NCI-H1092 (cell line): ENCODE measurements at places on chromosomes 12 and 14.

- no peak for DNase-seq
These were observed 106.9 kb upstream of the ETV6 start for GRCh38 chr12:11542599-11542998.

GRCh38 chr14:21069388-21070082 is 569 bp upstream of the ARHGEF40 start:
- peak; percentile 50 for DNase-seq

DNA sequence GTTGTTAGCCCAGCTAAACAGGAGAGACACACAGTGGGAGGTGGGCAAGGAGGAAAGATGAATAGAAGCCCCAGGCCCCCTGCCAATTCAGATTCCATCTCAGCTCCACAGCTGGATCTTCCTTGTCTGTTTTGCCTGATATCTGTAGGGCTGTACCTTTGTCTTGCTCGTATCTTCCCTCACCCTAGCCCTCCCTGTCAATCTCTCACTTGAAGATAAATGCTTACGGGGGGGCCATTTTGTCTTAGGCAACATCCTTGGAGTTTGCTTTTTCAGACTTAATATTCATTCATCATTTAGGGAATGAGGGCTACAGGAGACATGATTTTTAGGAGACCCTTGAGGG is 2.4 kb downstream of the KIF5A start:
- no peak for DNase-seq

- no peak for DNase-seq
These were observed 23.5 kb upstream of the PTPRB start for GRCh38 chr12:70660620-70661219.

DNA sequence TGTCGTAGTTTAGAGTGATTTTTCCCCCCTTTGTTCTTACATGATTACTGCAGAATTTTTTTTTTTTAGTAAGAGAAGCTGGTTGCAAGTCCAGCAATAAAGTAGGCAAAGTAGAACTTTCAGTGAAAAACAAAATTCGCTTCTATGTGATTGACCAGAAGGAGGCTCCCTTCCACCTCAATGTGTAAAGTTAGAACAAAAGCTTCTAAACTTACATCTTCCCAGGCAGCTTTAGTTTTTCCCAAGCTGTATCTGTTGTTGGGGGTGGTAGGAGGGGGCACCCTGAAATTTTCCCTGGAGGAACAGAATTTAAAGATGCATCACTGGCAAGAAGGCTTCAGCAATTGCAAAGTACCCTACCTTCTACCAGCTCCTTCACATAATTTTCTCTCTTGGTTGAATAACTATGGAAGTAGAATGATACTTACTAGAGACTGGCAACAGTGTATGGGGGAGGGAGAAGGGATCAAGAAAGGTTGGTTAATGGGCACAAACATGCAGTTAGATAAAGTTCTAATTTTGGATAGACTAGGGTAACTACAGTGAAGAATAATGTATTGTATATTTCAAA is 87.3 kb upstream of the E2F7 start:
- DNase-seq = no peak

DNA sequence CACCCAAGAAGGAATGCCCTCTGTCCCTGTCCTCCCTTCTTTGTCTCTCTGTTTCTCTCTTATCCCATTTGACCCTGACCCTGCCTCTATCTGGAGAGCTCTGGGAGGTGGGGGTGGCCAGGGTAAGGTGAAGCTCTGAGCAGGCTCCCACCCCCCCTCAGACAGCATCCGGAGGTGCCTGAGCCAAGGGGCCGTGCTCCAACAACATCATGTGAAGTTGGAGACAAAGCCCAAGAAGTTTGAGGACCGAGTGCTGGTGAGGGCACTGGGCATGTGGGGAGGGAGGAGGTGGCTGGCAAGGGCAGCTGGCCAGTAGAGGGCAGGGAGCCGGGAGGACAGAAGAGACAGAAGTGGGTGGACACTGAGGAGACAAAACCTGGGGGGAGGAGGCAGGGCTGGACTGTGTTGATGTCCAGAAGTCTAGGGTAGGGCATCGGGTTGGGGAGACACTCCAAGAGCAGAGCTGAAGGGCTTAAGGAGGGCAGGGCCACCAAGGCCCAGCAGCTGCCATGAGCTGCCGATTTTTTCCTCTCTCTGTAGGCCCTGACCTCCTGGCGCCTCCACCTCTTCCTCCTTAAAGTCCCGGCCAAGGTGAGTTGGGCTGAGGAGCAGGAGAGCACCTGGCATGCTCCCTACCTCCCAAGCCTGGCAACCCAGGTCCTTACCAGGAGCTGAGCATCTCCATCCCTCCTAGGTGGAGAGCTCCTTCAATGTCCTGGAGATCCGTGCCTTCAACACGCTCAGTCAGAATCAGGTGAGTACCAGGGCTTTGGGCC is 1.9 kb downstream of the CARMIL3 start:
- DNase-seq = no peak

- DNase-seq = peak; percentile 70
These were observed 17.0 kb downstream of the ZDHHC22 start for GRCh38 chr14:77124345-77125280.

- DNase-seq = no peak
These were observed 2.3 kb downstream of the HOXC12 start for GRCh38 chr12:53956914-53957536.

GRCh38 chr12:53325511-53326061 is 4.2 kb upstream of the AAAS start:
- DNase-seq = no peak

DNA sequence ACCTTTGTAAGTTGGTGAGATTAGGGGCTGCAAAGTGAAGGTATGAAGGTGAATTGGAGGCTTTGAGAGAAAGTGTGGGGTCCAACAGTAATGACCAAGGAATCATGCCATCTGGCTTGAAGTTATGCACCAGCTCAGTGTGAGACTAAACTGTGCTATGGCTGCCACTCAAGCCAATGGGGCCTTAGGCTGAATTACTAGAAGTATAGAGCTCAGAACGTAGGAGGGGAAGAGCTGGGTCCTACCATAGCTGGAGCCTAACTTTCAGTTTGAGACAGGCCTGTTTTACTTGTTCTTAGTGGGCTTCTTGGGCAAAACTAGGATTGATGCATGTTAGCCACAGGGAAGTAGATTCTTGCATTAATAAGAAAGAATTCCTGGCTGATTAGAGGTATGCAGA is 194.0 kb downstream of the TSPAN9 start:
- DNase-seq = no peak

DNA sequence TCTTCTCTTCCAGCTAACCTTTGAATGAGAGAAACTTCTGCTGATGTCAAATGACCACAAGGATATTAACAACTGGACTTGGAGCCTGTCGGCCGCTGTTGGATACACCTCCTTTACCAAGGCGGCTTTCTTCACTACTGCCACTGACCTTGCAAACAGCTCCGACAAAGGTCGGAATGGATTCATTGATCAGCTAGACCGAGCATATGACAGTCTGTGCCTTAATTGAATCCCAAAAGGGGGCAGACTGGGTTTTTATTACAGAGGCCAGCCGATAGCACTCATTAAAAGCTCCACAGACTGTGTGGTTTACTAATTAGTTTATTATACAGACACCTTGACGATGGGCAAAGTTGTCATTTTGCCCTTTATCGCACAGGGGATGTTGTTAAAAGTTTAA is 394.5 kb downstream of the RERGL start:
- DNase-seq = no peak

- no peak for DNase-seq
These were observed 312.4 kb downstream of the TMEM121 start for GRCh38 chr14:105838591-105839424.

DNA sequence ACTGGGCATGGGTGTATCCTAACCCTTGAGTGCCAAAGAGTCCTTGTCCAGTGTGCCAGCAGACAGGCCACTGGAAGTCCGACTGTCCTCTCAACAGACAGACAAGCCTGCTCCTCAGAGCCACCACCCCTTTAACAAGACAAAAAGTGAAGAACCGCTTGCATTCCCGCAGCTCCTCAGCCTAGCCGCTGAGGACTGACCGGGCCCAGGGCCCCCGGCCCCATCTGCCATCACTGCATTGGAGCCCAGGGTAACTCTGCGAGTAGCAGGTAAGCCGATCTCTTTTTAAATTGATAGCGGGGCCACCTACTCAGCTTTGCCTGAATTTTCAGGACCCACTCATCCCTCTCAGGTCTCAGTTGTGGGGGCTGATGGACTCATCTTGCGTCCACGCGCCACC is 68.9 kb downstream of the MOK start:
- DNase-seq = no peak

GRCh38 chr12:84161296-84161695 is 751.3 kb downstream of the SLC6A15 start:
- no peak for DNase-seq

DNA sequence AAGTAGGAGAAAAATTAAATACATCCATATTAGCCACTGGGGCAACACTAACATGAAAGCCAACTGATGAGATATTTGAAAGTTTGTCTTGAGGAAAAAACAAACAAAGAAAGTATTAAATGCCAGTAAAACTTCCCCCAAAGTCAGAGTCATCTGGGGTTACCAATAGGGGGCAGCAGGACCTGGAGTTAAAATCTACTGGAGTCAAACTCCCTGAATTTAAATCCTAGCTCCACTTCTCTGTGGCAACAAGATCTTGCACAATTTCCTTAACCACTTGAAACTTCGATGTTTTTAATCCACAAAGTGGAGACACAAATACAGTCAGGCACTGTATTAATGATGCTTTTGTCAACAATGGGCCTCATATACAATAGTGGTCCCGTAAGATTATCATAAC is 14.4 kb downstream of the PLEKHG7 start:
- DNase-seq = no peak

- peak; percentile 26 for DNase-seq
These were observed 40.0 kb downstream of the FRS2 start for GRCh38 chr12:69509904-69510827.

- no peak for DNase-seq
These were observed 7.2 kb upstream of the KRT86 start for GRCh38 chr12:52267266-52267665.

- DNase-seq = no peak
These were observed 970.3 kb downstream of the BCL11B start for GRCh38 chr14:98301681-98302080.

DNA sequence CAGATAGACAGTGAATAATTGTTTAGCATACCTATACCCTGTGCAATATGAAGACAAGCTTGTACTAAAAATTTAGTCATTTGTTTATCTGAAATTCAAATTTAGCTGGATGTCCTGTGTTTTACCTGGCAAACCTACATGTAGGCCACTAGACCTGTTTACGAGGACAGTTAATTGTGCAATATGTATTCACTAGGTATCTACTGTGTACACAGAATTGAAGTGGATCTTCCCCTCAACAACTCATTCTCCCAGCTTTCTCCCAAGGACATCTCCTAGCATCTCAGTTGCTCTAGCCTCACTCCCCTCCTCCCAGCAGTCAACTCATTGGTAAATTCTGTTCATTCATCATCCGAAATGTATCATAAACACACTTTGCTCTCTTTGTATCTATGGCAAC is 25.3 kb downstream of the AK7 start:
- DNase-seq = no peak

- DNase-seq = no peak
These were observed 19.8 kb downstream of the ERG28 start for GRCh38 chr14:75640876-75641275.

DNA sequence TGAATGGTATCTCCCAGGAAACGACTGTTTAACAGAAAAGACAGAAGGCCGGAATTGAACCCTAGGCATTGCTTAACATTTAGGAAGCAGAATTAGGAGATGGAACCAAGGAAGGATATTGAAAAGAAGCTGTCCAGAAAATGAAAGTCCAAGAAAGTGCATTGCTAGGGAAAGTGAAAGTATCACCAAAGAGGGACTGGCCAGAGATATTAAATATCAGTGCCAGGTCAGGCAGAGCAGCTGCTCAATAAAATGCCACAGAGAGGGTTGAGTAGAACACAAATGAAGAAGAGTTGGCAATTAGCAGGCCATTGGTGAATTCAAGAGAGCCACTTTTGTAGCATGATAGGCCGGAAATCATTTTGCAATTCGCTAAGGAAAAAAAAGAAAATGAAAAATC is 101.6 kb downstream of the CFAP54 start:
- DNase-seq = no peak

DNA sequence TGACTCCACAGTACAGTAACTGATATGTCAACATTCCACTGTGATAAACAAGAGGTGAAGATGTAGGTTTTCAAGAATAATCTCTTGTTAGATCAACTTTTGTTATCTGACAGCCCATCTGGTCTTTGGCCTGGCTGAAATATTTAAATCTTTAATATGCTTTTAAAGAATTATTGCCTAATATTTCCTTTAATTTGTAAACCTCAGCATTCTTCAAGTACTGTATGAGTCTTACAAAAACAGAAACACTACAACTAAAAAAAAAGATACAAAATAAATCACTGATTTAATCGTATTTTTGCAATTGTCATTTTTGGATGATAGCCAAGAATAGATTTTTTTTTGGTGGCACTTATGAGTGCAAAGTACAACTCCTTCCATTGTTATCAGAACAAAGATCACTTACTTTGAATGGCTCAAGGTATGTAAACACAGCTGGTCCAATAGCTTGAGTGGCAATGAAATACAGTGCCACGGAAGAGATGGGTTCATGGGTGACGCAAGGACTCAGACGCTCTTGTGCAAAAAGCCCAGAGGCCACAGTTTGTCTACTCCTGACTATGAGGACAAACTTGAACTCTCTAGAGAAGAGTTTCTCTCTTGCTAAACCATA is 109.5 kb downstream of the PAX9 start:
- DNase-seq = peak; percentile 75

GRCh38 chr14:68487805-68488590 is 304.9 kb downstream of the ZFP36L1 start:
- no peak for DNase-seq

DNA sequence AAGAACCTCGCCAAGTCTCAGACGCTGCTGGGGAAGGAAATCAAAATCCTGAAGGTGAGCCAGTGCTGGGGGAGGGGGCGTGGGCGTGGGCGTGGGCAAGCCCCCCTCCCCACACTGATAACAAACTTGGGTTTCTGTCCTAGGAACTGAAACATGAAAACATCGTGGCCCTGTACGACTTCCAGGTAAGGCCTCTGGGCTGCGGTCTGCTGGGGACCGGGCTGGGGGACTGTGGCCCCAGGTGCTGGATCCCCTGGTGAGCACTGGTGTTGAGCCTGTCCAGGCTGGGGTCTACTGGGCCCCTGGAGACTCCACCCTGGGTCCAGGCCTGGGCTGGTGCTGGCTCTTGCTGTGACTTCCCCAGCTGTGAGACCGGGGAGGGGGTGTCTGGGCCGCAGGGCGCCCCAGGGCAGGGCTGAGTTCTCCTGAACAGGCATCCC is 1.2 kb downstream of the ULK1 start:
- no peak for DNase-seq
